Activated CD4-positive, alpha-beta T cell treated with anti-CD3 and anti-CD28 coated beads, Interleukin-2, amount 10 ng/mL, durations not matched to agents 7 days and 5 days (primary cell): ENCODE measurements at places on chromosomes 3 and 15. TPM values are rescaled to one million over a fixed set of nuclear protein-coding genes. Genes with fewer than 3 reads are reported as not detected.

ANKRD34C gene
- total RNA-seq: not detected

ITPKA gene
- 0.35 TPM for total RNA-seq

MRAS gene
- not detected for total RNA-seq

TCTA gene
- total RNA-seq: 23.3 TPM

SLC22A13 gene
- 0.37 TPM for total RNA-seq

PLA2G4D gene
- not detected for total RNA-seq

LINS1 gene
- total RNA-seq: 79.2 TPM

FAM107A gene
- not detected for total RNA-seq

ZNF385D gene
- not detected for total RNA-seq

ZFAND6 gene
- 49.3 TPM for total RNA-seq

SMCO1 gene
- not detected for total RNA-seq

TNNC1 gene
- 2.1 TPM for total RNA-seq

PLEKHO2 gene
- 27.6 TPM for total RNA-seq

SLC12A1 gene
- not detected for total RNA-seq

KLHL40 gene
- not detected for total RNA-seq

DALRD3 gene
- 22.0 TPM for total RNA-seq

LRRIQ4 gene
- not detected for total RNA-seq

UACA gene
- total RNA-seq: 4.1 TPM

RETNLB gene
- total RNA-seq: not detected

ACTRT3 gene
- total RNA-seq: 0.20 TPM

TERC gene
- 1.8 TPM for total RNA-seq

SLC27A2 gene
- total RNA-seq: 9.9 TPM

HYKK gene
- total RNA-seq: 3.7 TPM

FEZF2 gene
- total RNA-seq: not detected

CCDC54 gene
- not detected for total RNA-seq

TMEM108 gene
- total RNA-seq: not detected

CCNL1 gene
- total RNA-seq: 220 TPM

IQCH gene
- total RNA-seq: 0.89 TPM

GAP43 gene
- total RNA-seq: not detected

CNTN6 gene
- total RNA-seq: not detected

TMA7 gene
- 285 TPM for total RNA-seq

ROPN1 gene
- total RNA-seq: not detected

SH2D7 gene
- not detected for total RNA-seq

PIERCE2 gene
- total RNA-seq: not detected

MORC1 gene
- not detected for total RNA-seq

GOLGA6L4 gene
- total RNA-seq: 1.4 TPM

SEC11A gene
- total RNA-seq: 119 TPM

SNTN gene
- total RNA-seq: not detected

GOLGA8G gene
- total RNA-seq: not detected

SH3GL3 gene
- not detected for total RNA-seq

CYP19A1 gene
- total RNA-seq: not detected

DET1 gene
- 5.0 TPM for total RNA-seq

GXYLT2 gene
- not detected for total RNA-seq

RCCD1 gene
- 35.9 TPM for total RNA-seq

SLCO2A1 gene
- not detected for total RNA-seq

EPB42 gene
- total RNA-seq: not detected

FILIP1L gene
- 0.25 TPM for total RNA-seq
